Ecto neural progenitor cell (in vitro differentiated cells): ENCODE measurements at places on chromosomes 1 and 21.
A peak's percentile ranks its signal among the peaks of the same experiment; 100 is the strongest.

- DNase-seq: no peak
Measured at GRCh38 chr1:51952638-51953037, 37.9 kb downstream of the RAB3B start.

GRCh38 chr1:9466780-9467758 lies 72.2 kb upstream of the SLC25A33 start:
- no peak for DNase-seq

- no peak for DNase-seq
Measured at GRCh38 chr1:54221113-54221834, 21.3 kb downstream of the MRPL37 start.

DNA sequence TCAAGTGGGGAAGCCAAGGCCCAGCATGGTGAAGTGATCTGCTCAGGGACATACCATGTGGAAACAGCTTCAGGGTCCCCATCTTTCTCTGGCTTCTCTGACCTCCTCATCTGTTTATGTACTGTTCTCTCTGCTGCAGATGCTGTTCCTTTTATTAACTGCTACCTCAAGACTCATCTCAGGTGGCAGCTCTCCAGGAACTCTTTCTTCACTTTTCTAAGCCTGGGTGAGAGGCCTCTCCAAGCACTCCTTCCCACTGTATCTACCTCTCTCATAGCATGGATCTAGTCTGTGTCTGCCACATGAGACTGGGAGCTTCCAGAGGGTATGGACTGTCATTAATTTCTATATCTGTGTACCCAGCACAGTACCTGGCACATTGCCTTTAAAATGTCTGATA lies 73.4 kb upstream of the PPM1J start:
- no peak for DNase-seq

GRCh38 chr1:216119600-216119999 lies 303.6 kb downstream of the USH2A start:
- no peak for DNase-seq

- DNase-seq: no peak
Measured at GRCh38 chr1:14019461-14019860, 319.5 kb downstream of the PRDM2 start.

- no peak for DNase-seq
Measured at GRCh38 chr1:178005450-178005849, 35.6 kb upstream of the SEC16B start.

DNA sequence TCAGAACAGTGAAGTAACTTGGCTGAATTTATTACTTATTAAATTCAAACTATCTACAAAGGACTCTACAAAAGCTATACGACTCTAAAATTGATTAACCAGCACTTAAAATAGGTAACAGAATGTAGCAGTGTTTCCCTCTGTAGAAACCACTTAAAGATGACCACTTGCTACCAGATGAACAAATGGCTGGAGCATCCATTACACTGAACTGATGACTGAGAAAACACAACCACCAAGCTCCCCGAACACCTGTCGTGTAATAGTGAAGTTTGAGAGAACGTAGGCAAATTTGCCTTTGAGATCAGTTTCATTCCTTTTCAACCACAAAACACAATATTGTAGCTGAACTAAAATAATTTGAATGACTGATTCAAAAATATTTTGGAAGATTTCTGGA lies 226.7 kb downstream of the KCNT2 start:
- no peak for DNase-seq

DNA sequence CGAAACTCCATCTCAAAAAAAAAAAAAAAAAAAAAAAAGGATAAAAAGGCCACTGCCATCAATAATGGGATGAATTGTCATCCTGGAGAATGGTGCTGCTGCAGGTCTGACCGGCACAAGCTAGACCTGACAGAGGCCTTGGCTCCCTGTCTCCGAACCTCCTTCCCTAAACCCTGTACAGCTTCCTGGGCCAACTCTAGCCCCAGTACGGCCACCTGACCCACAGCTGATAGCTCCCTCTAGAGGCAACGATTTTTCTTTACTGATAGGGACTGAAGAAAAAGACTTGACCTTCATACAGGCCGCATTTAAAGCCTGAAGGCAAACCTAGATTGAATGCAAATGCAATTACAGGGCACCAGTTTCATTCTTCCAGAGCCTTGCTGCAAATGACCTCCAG lies 30.7 kb downstream of the NOL9 start:
- DNase-seq: no peak

- DNase-seq: peak; percentile 61
Measured at GRCh38 chr1:200034761-200035396, 7.4 kb downstream of the NR5A2 start.

GRCh38 chr1:29754573-29755375 lies 518.5 kb downstream of the PTPRU start:
- DNase-seq: peak; percentile 29

DNA sequence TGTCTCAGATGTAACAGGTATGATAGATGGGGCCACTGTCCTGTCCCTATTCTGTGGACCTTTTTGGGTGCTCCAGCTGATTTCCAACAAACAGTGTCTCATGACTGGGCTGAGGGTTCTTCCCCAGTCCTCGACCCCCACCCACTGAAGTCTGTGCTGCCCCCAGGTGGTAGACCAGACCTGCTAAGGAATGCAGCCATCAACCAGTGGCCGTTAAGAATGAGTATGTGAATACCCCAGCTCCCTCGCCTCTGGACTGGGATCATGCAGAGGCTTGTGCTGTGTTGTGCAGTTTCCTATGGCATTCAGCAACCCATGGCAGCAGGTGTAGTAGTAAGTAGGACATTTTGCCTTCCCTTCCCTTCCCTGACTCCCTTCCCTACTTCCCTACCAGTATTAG lies 183.1 kb upstream of the KAZN start:
- DNase-seq: peak; percentile 55

DNA sequence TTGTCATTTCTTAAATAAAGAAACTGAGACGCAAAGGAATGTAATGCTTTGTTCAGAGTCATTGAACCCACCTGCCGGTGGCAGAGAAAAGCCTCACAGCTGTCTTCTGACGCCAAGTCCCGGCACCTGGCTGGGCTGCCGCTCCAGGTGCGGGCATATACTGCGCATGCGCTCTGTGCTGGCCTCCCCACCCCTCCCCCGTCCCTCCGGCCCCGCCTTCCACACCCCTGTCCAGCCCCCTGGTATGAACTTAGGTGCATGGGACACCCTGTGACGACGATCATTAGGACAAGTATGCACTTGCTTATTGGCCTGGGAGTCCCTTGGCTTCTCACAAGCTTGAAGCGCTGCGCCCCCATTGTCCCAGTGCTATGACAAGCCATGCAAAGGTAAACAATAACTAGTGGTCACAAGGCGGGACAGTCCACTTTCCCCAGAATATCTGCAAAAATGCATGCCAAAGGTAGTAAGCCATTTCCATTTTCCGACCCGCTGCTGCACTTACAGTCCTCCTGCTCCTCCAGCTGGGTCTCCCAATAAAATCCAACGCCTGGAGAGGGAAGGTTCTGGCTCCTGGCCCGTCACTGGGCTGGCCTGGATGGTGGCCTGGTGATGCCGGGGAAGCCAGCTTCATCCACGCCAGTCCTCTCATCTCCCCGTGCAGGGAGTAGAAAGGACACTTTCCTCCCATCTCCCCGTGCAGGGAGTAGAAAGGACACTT lies 100.4 kb downstream of the PSMG1 start:
- DNase-seq: no peak

GRCh38 chr1:1000357-1001056 lies 610 bp upstream of the HES4 start:
- DNase-seq: peak; percentile 91

- no peak for DNase-seq
Measured at GRCh38 chr1:42449256-42449655, 6.6 kb downstream of the ZMYND12 start.

DNA sequence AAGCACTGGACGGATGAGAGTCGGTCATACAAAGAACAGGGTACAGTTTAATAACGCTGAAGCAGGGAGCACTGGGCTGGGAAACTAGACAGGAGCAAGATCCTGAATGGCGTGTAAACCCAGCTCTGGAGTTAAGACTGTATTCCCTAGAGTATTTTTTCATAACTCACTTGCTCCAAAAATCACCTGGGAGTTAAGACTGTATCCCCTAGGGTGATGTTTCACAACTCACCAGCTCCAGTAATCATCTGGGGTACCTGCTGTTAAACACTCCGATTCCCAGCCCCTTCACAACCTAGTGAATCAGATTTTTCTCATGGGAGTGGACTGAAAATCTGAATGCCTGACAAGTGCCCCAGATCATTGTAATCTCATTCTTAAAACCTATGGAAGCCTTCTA lies 123.2 kb downstream of the MAB21L3 start:
- DNase-seq: no peak

GRCh38 chr1:13619909-13620308 lies 36.3 kb downstream of the PDPN start:
- DNase-seq: no peak

DNA sequence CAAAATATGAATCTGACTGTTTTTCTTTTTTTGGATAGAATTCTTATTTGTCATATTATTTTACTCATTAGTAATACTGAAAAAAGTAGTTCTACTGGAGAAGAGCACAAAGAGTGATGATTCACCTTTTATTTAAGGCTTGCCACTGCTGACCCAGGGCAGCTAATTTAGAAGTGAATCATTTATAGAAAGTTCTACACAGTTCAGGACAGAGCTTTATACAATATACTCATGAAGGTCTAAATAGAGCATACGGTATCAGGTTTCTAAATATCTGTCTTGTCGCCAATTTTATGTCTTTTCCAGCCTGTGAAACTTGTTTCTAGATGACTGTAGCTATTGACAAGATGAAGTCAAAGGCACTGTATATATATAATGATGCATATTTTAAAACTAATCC lies 25.0 kb downstream of the GIPC2 start:
- no peak for DNase-seq

- no peak for DNase-seq
Measured at GRCh38 chr21:42308914-42309752, 6.1 kb downstream of the TFF3 start.

DNA sequence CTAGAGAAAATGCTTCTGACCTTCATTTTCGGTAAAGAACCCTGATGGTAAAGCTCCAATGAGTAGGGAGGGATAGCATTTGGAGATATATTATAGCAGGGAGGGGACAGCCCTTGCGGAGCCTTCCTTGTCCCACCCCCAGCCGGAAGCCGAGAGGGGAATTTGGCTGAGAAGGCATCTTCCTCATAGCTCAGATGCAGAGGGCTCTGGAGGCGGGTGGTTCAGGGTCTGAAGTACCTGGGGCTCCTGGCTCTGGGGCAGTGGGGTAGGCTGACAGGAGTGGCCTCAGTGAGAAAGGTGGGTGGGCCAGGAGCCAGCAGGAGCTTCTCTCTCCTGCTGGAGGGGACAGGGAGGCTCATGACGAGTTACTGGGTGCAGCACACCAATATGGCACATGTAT lies 88.0 kb upstream of the IFFO2 start:
- DNase-seq: no peak

DNA sequence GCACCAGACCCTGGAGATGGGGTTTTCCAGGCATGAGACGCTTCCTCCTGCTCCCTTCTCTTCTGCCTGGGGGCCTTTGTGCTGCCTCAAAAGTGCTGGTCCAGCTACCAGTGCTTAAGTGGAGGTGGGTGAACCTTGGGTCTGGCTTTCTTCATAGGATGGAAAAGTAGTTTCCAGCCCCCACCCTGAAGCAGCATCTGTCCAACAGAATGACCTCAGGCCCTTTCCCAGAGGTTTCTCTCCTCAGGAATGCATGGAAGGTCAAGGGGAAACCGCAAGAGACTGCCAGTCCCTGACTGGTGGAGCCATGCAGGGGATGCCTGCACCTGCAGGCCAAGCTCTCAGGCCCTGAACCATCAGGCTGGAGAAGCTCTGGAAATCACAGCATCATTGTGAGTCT lies 63.8 kb downstream of the HMGB4 start:
- no peak for DNase-seq

- DNase-seq: no peak
Measured at GRCh38 chr1:112614460-112615065, 4.4 kb downstream of the ST7L start.

DNA sequence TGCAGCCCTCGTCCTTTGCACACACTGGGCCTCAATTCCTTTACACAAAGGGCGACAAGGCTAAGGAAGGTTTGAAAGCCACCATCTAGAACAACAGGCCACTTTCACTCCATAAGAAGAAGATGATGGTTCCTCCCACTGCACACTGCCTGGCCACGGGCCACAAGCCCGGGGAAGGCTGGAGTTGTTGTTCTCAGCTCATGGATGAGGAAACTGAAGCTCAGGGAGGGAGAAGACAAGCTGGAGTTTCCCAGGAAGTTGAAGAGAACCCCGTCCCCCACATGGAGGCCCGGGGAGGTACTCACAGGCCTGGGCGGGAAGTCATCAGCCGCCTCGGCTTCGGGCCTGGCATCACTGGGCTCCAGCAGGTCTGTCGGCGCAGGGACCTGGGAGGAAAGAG lies 24.6 kb upstream of the DDOST start:
- no peak for DNase-seq

DNA sequence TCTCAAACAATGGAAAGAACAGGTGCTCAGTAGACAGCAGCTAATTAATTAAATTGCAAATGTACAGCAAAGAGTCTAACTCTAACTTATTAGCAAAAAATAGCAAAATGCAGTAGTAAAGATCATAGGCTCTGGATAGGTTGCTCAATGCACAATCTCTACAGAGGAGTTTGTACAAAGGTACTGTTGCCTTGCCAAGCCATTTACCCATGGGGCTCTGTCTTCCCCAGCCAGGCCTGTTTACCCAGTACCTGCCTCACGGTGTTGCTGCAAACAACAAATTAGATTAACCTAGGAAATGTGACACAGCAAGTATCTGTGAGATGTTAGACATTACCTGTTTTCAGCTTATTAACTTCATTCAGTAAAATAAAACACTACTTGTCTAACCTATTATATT lies 222.0 kb downstream of the DENND1B start:
- no peak for DNase-seq

GRCh38 chr1:21568809-21569385 lies 59.7 kb downstream of the ALPL start:
- DNase-seq: no peak

DNA sequence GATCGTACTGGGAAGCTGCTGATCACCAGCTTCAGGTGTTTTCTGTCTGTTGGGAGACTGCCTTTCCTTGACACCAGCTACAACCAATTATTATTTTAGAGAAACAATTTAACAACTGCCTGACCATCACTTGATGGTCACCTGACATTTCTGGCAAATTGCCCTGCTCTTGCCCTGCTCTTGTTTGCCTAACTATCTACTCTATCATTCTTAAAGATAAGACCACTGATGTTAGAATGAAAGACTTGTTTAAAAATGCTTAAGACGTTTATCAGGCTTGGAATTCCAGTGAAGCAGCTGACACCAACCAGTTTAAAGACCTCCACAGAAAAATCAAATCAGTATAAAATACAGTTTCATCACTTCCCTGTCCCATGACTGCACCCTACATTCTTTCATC lies 423.3 kb upstream of the CAMK1G start:
- no peak for DNase-seq

DNA sequence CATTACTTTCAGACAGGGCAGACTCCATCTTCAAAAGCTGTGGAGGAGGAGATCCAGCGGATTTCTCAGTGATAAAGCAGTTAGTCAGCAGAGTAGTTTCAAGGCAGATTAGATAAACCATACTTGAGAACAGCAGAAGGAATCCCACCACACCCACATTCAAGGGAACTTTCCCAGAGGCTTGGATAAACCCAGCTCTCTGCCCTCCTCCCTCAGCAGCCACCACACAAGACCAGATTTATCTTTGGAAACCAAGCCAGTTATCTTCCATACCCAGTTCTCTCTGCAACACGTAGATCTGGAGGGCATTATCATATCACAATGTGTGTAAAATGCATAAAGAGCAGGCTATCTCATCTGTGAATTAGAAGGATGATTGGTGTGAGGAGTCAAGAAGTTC lies 40.2 kb downstream of the GFI1 start:
- no peak for DNase-seq
